ENCODE measurements at places on chromosomes 11 and 22.
A peak's percentile ranks its signal among the peaks of the same experiment; 100 is the strongest.

- no peak for DNase-seq
Measured at GRCh38 chr22:40684728-40685127, 5.4 kb downstream of the MCHR1 start.

DNA sequence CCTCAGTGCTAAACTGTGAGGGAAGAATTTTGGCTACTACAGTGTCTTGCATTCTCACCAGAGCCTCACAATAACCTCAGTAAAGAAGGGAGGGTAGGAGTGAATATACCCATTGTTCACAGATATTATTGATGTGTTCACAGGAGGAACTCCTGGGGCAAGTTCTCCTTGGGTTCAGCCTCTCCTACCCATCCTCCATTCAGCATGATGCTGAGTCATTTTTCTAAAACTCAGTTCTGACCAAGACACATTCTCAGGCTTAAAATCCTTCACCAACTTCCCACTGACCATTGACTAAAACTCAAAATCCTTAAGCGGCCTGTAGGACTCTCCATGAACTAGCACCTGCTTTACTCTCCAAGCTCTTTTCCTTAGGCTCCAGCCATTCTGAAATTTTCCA lies 48.7 kb downstream of the SYTL2 start:
- no peak for DNase-seq

GRCh38 chr22:17980638-17981051 lies 43.7 kb downstream of the MICAL3 start:
- no peak for DNase-seq

- no peak for DNase-seq
Measured at GRCh38 chr22:50725597-50725996, 12.4 kb upstream of the ACR start.

GRCh38 chr11:92388380-92388779 lies 163.8 kb downstream of the FAT3 start:
- DNase-seq: no peak

- no peak for DNase-seq
Measured at GRCh38 chr11:1030556-1030955, 6.0 kb downstream of the MUC6 start.

- no peak for DNase-seq
Measured at GRCh38 chr22:37068859-37069258, 17.3 kb downstream of the KCTD17 start.

DNA sequence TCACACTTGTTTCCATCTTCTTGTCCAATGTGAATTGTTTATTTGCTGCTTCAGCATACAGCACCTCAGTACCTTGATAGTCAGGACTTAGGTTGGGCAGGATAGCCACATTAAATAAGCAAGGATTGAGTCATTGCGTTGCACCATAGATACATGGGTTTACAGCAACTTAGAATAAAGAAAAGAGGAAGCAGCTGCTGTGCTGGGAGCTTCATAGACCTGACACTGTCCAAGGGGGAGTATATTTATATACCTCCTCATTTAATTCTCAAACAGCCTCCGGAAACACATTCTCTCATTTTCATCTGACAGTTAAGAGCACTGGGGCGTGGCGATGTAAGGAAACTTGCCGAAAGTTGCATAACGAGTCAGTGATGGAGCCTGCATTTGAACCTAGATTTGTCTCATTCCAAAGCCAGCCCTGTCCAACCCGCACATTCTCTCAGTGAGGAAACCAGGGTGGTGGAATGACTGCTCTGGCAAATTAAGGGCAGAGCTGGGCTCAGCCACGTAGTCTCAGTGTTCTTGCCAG lies 42.2 kb downstream of the UBASH3B start:
- no peak for DNase-seq

DNA sequence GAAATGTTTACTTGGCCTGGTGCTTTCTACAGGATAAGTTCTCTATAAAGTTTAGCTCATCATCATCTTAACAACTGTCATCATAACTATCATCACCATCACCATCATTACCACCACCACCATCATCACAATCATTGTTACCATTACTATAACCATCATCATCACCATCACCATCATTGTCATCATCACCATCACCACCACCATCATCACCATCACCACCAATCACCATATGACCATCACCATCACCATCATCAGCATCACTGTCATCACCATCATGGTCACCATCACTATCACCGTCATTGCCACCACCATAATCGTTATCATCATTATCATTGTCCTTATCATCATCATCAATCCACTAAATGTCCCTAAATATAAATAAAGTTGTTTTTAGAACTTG lies 54.9 kb downstream of the DHCR7 start:
- no peak for DNase-seq

DNA sequence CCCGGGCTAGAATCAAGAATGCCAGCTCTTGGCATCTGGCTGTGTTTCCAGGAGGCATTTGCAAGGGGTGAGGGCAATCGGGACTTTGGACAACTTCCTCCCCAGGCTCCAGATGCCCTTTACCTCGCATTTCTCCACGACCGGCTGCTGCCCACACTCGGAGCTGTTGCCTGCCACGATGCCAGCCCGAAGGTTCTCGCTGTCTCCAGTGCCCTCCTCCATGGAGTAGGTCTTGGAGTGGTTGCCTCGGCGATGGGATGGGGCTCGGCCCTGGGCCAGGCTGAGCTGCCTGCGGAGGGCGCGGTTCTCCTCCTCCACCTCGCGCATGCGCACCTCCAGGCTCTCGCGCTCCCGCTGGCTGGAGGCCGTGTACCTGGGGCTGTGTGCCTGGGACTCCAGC lies 270.0 kb downstream of the LARGE1 start:
- no peak for DNase-seq

- DNase-seq: no peak
Measured at GRCh38 chr11:94322501-94322900, 18.1 kb downstream of the IZUMO1R start.

DNA sequence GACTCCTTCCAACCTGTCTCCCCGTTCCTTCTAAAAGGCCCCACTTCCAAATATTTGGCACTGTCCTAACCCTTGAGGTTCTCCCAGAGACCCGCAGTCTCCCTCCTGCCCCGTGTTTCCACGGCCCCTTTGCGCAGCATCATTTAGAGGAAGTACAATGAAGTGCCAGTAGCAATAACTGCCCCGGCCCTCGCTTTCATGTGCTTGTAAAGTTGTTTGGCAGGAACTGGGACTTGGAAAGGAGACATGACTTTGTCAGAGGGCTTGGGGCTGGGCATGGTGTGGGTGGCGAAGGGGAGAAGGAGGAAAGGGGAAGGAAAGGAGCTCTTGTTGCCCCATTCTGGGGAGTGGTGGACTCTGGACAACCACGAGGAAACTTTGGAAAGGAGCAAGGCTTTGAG lies 2.6 kb downstream of the CD44 start:
- DNase-seq: no peak

DNA sequence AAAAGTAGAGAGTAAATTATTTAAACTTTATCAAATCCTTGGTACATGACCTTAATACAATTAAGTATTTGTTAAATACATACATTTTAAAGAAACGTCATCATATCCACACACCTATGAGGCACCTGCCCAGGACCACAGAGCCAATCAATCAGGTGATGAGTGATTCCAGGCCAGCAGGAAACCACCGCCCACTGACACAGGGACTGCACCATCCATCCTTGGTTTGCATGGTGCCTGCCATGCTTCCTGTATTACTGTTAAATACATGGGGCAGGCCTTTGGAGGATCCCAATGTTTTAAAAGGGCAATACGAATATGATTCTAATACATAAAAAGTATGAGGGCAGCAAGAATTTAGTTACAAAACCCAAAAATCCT lies 7.0 kb upstream of the TBC1D10A start:
- DNase-seq: no peak

DNA sequence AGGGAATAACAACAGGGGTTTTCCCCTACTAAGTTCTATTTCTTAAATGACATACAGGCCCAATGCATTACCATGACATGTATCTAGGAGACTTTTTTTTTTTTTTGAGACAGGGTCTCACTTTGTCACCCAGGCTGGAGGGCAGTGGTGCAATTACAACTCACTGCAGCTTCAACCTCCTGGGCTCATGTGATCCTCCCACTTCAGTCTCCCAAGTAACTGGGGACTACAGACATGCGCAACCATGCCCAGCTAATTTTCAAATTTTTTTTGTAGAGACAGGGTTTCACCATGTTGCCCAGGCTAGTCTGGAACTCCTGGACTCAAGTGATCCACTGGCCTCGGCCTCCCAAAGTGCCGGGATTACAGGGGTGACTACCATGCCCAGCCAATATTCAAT lies 7.5 kb downstream of the CPSF7 start:
- no peak for DNase-seq

DNA sequence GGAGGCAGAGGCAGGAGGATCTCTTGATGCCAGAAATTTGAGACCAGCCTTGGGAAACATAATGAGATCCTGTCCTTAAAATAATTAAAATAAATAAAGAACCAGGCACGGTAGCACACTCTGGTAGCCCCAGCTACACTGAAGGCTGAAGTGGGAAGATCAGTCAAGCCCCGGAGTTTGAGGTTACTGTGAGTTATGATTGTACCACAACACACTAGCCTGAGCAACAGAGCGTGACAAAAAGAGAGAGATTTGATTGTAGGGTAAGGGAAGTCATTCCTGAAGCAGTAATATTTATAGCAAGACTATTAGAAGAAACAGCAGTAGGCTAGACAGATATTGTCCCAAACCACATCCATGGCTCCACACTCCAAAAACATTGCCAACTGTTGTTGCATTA lies 1408.4 kb upstream of the TENM4 start:
- no peak for DNase-seq

GRCh38 chr11:69122630-69123431 lies 32.9 kb upstream of the SMIM38 start:
- no peak for DNase-seq

GRCh38 chr11:87236368-87236767 lies 198.6 kb downstream of the TMEM135 start:
- DNase-seq: no peak

- no peak for DNase-seq
Measured at GRCh38 chr11:62930157-62930556, 9.0 kb upstream of the CHRM1 start.

GRCh38 chr11:445765-446588 lies 4.1 kb upstream of the PTDSS2 start:
- no peak for DNase-seq

DNA sequence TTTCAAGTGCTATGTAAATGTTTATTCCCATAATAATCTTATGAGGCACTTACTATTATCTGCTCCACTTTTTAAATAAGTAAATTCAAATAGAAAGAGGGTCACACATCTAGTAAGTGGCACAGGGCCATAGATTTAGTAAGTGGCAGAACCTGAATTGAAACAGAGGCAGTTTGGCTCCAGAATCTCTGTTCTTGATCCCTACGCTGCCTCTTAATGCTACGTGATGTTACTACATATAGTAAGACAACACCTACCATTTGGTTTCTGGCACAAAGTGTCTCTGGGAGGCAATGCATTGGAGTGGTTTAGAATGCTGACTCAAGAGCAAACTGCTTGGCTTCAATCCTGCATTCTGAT lies 1018.3 kb downstream of the DLG2 start:
- no peak for DNase-seq

DNA sequence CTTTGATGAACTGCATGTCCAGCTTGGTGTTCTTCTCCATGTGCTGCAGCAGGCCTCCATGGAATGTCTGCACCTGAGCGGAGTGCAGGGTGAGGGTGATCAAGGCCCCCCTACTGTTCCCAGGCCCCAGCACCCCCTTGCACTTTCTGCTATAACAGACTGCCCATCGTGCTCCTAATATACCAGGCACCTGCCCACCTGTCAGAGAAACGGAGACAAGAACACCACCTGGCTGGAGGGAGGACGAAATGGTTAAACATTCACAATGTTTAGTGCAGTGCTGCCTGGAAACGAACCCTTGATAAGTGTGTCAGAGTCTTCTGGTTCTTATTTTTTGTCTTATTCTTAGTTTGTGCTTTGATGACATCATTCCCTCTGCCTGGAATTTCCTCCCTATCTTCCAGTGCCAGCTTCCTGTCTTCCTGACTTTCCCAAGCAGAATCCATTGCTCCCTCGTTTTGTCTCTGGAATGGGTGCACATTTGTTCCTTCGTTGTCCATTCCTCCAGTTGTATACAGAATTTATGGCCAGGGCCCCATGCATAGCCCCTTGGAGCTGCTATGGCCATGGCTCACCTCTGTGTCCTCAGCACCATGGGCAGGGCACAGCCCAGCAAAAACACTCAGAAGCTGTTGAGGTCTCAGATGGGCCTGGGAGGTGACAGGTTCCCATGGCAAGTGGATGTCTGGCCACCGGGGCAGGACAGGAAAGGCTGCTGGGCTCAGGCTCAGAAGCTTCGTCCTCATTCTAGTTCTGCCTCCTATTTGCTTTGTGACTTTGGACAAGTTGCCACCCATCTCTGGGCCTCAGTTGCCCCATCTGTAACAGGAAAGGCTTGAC lies 11.9 kb downstream of the BAIAP2L2 start:
- DNase-seq: no peak

- DNase-seq: no peak
Measured at GRCh38 chr11:20912922-20913512, 243.6 kb downstream of the NELL1 start.

- peak; percentile 53 for DNase-seq
Measured at GRCh38 chr11:36492724-36493304, 17.3 kb downstream of the TRAF6 start.
